ENCODE measurements at places on chromosomes 1 and 21.
A peak's percentile ranks its signal among the peaks of the same experiment; 100 is the strongest.

DNA sequence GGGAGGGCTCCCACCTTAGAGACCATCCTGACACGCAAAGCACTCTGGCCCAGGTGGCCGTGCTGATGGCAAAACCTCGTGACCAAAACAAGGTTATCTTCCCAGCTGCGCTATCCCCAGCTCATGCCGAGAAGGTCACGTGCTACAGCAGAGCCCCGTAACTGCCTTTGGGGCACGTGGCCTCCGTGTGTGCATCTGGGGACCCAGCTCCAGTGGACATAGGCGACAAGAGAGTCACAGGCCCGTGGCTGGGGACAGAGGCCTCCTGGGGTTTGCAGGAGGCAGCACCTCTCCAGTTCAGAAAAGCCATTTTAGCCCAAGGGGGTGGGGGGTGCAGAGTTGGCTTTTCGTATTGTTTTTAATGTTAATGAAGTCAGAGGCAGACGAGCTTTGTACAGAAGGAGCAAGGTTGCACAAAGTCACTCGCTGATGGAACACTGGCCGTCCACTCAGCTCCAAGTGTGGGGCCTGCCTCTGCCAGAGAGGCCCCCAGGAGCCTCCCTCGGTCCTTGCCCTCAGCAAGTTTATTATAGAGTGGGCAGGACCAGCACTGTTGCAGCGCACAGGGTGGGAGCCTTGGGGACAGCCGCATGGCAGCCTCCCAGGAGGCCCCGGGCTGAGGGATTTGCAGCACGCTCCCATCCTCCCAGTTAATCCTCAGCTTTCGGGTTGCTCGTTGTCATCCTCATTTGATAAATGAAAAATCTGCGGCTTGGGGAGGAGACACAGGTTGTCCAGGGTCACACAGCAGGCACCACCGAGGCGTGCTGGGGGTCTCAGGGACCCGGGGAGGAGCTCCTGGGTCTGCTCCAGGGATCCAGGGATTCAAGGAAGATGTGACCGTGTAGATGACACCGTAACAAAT is 8.0 kb upstream of the PDE9A start:
- no peak overlapping the region for H3K4me3 ChIP-seq
- no peak for DNase-seq
- peaks cover 6% of the 10 kb centered on the region for H3K27me3 ChIP-seq
- no peaks in the 10 kb centered on the region for H3K36me3 ChIP-seq
- H3K4me1 ChIP-seq: no peaks in the 10 kb centered on the region
- no peak overlapping the region for H3K27ac ChIP-seq

GRCh38 chr21:35568643-35569042 is 491.7 kb downstream of the SETD4 start:
- no peak overlapping the region for H3K27ac ChIP-seq
- no peaks in the 10 kb centered on the region for H3K4me1 ChIP-seq
- no peak for DNase-seq

DNA sequence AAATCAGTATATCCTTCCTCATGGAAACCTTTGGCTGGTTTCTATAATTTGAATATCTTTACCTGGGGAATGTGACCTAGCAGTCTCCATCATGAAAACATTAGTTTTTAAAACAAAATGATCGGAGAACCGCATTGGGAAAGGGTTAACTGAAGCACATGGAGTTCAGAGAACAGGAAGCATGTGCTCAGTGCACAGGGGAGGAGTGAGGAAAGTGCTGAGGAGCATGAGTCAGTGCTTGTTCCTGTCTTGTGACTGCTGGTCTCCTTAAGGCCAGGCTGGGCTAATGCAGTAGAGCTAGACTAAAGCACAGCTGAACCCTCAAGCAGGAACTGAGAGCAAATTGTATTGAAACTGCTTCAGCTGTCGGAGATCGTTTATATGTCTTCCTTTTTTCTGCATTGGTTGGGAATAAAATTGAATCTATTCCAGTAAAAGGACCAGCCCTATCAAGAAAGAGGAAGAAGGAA is 5.8 kb downstream of the IFI16 start:
- no peaks in the 10 kb centered on the region for H3K27me3 ChIP-seq
- peaks cover 88% of the 10 kb centered on the region for H3K36me3 ChIP-seq

DNA sequence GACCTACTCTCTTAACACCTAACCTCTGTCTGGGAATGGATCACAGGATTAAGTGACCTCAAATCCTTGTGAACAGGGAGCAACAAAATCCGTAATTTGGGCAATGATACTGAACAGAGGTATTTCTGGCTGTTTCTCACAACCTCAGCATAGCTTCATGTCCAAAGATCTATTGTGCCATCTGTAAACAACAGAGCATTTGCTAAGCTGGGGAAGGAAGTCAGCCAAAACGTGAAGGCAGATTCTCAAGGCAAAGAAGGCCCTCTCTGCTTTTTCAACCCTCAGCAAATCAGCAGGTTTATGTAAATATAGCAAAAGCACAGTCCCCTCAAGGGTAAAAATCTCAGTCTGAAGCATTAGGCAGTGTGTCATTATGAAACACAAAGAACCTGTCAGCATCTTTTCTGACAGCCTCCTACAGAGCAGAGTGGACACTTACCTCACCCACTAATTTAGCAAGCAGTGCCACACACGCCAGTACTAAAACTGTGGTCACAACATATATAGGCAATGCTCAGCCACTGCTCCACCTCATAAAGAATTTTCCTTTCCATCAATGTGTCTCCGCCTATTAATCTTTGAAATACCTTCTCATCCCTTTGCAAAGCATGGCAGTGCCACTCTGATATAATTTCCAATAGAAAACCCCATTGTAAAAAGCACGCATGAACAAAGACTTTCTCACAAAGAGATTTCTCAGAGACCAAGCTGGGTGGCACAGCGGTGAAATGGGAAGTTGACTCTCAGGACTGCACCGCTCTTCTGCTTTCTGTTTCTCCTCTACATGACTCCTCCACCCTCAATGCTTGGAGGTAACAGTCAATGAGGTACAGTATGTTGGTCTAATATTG is 188.0 kb downstream of the RERE start:
- H3K27me3 ChIP-seq: no peaks in the 10 kb centered on the region
- no peak for DNase-seq
- H3K36me3 ChIP-seq: no peaks in the 10 kb centered on the region
- no peak overlapping the region for H3K4me3 ChIP-seq
- H3K4me1 ChIP-seq: peaks cover 69% of the 10 kb centered on the region
- peak overlapping the region; percentile 29 for H3K27ac ChIP-seq

- H3K4me1 ChIP-seq: peaks cover 26% of the 10 kb centered on the region
- peak; percentile 49 for DNase-seq
- peak overlapping the region; percentile 73 for H3K27ac ChIP-seq
- peak overlapping the region; percentile 38 for H3K4me3 ChIP-seq
- no peaks in the 10 kb centered on the region for H3K36me3 ChIP-seq
These were observed 132.2 kb downstream of the GLUL start for GRCh38 chr1:182259229-182259872.

DNA sequence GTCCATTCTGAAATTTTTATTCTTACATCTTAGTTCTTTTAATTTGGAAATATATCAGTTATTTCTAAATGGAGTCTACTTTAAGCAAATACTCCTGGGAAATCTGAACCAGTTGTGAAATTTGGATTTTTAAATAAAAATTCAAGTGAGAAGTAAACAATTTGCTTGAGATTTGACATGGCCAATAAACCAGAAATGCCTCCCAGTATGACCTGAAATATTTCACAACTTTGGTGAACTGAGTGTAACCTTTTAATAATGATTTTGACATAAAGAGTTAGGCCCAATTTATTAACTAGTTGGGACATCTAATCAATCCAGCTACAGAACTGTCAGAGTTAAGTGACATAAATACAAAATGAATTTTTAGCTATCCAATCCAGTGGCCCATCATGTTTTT is 192.0 kb downstream of the ZC3H11B start:
- H3K4me1 ChIP-seq: peaks cover 2% of the 10 kb centered on the region
- no peaks in the 10 kb centered on the region for H3K36me3 ChIP-seq
- no peak for DNase-seq
- H3K4me3 ChIP-seq: no peak overlapping the region
- H3K27ac ChIP-seq: no peak overlapping the region

DNA sequence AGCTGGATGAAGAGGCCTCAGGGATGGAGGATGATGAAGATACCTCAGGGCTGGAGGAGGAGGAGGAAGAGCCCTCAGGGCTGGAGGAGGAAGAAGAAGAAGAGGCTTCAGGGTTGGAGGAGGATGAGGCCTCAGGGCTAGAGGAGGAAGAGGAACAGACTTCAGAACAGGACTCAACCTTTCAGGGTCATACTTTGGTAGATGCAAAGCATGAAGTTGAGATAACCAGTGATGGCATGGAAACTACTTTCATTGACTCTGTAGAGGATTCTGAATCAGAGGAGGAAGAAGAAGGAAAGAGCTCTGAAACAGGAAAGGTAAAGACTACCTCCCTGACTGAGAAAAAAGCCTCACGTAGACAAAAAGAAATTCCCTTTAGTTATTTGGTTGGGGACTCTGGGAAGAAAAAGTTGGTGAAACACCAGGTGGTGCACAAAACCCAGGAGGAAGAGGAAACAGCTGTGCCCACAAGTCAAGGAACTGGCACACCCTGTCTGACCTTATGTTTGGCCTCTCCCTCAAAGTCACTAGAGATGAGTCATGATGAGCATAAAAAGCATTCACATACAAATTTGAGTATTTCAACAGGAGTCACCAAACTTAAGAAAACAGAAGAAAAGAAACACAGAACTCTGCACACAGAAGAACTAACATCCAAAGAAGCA is 15.4 kb downstream of the L1TD1 start:
- no peak for DNase-seq
- no peaks in the 10 kb centered on the region for H3K36me3 ChIP-seq
- no peak overlapping the region for H3K27ac ChIP-seq
- H3K4me3 ChIP-seq: no peak overlapping the region
- peaks cover 1% of the 10 kb centered on the region for H3K4me1 ChIP-seq

GRCh38 chr1:206422525-206422924 is 47.8 kb upstream of the IKBKE start:
- no peak overlapping the region for H3K27ac ChIP-seq
- no peak for DNase-seq
- H3K27me3 ChIP-seq: no peaks in the 10 kb centered on the region
- H3K4me3 ChIP-seq: no peak overlapping the region
- no peaks in the 10 kb centered on the region for H3K4me1 ChIP-seq

DNA sequence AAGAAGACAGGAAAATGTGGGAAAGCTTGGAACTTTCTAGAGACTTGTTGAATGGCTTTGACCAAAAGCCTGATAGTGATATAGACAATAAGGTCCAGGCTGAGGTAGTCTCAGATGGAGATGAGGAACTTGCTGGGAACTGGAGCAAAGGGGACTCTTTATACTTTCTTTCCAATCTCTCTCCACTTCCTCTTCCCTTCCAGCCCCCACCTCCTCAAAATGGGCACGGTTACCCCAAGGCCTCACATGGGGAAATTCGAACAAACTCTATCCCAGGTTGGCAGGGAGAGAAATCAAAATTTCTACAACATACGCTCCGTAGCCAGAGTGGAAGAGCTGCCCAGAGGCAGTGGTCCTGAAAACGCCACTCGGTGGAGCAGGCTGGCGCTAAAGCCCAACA is 15.2 kb downstream of the PPT1 start:
- no peak for DNase-seq
- H3K27ac ChIP-seq: no peak overlapping the region
- H3K27me3 ChIP-seq: no peaks in the 10 kb centered on the region
- H3K36me3 ChIP-seq: peaks cover 38% of the 10 kb centered on the region
- H3K4me1 ChIP-seq: peaks cover 9% of the 10 kb centered on the region
- no peak overlapping the region for H3K4me3 ChIP-seq

GRCh38 chr1:215704089-215704860 is 137.2 kb downstream of the KCTD3 start:
- H3K27ac ChIP-seq: no peak overlapping the region
- DNase-seq: no peak
- H3K4me1 ChIP-seq: no peaks in the 10 kb centered on the region
- H3K36me3 ChIP-seq: no peaks in the 10 kb centered on the region
- H3K27me3 ChIP-seq: no peaks in the 10 kb centered on the region

GRCh38 chr1:38424677-38425076 is 378.1 kb upstream of the POU3F1 start:
- no peak overlapping the region for H3K27ac ChIP-seq
- no peak overlapping the region for H3K4me3 ChIP-seq
- no peak for DNase-seq
- no peaks in the 10 kb centered on the region for H3K36me3 ChIP-seq

GRCh38 chr21:40902299-40902698 is 55.3 kb upstream of the DSCAM start:
- no peak overlapping the region for H3K4me3 ChIP-seq
- no peak overlapping the region for H3K27ac ChIP-seq
- H3K36me3 ChIP-seq: no peaks in the 10 kb centered on the region
- DNase-seq: no peak
- H3K27me3 ChIP-seq: no peaks in the 10 kb centered on the region
- H3K4me1 ChIP-seq: no peaks in the 10 kb centered on the region

DNA sequence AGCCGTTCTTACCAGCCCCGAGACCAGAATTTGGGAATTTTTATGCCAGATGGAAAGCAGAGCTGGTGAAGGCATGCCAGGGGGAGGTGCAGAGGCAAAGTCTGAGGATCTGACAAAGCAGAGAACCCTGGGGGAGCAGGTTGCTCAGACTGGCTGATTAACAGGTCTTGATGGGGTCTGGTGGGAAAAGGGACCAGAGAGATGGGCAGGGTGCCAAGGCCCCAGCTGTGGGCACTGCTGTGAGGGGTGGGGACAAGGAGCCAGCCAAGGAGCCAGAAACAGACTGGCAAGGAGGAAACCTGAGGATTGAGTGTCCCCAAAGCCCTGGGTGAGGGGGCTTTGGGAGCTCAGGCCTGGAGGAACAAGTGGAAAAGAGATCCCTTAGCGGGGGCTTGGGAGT is 21.4 kb downstream of the RPS6KA1 start:
- no peak for DNase-seq
- no peak overlapping the region for H3K4me3 ChIP-seq
- no peaks in the 10 kb centered on the region for H3K27me3 ChIP-seq
- peaks cover 58% of the 10 kb centered on the region for H3K36me3 ChIP-seq
- peaks cover 66% of the 10 kb centered on the region for H3K4me1 ChIP-seq

- H3K4me1 ChIP-seq: peaks cover 9% of the 10 kb centered on the region
- no peak overlapping the region for H3K4me3 ChIP-seq
- no peak for DNase-seq
- H3K27ac ChIP-seq: no peak overlapping the region
- H3K36me3 ChIP-seq: no peaks in the 10 kb centered on the region
These were observed 22.4 kb downstream of the HUNK start for GRCh38 chr21:31895077-31895835.

DNA sequence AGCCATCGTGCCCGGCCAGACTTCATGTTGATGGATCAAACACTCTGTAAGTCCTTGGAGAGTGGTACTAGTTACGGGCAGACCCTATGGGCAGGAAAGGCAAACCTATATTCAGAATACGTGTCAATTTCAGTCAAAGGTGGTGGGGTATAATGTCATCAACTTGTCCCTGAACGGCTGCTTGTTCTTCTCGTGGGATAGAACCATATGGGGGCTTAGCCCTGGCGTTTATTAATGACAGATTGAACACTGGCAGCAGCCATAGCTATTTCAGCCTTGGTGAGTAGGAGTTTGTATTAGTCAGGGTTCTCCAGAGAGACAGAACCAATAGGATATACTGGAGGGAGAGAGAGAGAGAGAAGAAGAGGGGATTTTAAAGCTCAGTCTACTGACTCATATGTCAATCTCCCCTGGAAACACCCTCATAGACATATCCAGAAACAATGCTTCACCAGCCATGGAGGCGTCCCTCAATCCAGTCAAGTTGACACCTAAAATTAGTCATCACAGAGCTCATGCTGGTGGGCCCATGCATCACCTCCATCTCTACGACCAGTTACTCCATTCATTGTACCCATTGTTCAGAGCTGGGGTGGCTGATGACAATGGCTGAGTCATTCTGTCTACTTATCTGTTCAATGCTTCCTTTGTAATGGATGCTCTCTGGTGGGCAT is 16.1 kb upstream of the AQP10 start:
- H3K27ac ChIP-seq: peak overlapping the region; percentile 38
- H3K27me3 ChIP-seq: no peaks in the 10 kb centered on the region
- peaks cover 30% of the 10 kb centered on the region for H3K4me1 ChIP-seq
- no peaks in the 10 kb centered on the region for H3K36me3 ChIP-seq
- DNase-seq: peak; percentile 58
- no peak overlapping the region for H3K4me3 ChIP-seq

All from activated naive CD8-positive, alpha-beta T cell treated with anti-CD3 and anti-CD28 coated beads, Interleukin-2, amount 50 U/mL, for 24 hours (primary cell).